ENCODE measurements at places on chromosomes 1 and 21. TPM values are rescaled to one million over a fixed set of nuclear protein-coding genes. Genes with fewer than 3 reads are reported as not detected.

- no peak for DNase-seq
These were observed 16.7 kb downstream of the UAP1 start for GRCh38 chr1:162578071-162578700.

DNA sequence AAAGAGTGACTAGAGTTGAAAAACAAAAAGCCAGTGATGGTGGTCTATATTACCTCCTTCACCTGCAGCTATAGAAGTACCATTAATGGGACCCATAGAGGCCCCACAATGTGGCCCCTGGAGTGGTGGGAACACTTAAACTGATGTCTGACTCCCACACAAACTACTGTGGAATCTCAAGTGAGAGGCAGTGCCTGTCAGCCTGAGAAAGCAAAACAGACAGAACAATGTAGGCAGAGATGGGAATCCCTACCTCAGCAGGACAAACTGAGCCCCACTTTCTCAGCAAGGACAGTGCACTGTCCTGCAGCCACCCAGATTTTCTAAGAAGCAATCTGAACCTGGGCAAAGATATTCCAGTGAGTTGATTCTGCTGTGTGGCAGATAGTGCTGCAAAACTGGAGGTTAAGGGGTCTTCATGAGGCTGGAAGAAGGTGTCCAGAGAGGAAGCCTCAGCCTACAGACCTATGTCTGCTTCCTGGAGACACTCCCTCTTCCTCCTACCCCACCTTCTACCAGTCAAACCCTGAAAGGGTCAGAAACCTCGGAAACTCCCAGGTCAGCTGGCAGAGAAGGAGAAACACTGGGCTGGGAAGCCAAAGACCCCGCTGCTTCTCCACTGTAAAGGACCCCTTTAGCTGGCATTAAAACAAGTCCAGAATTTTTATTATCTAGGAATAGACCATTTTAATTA, 228.7 kb downstream of the C1orf94 start:
- DNase-seq, result no peak

DNA sequence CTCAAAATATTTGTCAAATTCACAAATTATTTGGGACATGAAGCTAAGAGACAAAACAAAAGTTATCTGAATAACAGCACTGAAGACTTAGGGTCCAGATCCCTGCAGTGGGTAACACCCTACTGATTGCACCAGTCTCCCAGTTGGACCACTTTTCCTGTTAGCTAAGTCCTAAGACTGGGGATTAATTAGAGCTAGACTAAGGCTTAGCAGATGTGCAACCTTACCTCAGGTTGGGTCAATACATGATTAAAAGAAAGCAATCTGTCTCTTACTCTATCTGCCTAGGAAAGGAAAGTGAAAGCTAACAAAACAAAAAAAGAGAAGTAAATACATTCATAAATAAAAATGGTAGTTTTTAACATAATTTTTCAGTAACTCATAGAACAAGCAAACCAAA, 737.2 kb upstream of the CHRM3 start:
- DNase-seq, result no peak

DNA sequence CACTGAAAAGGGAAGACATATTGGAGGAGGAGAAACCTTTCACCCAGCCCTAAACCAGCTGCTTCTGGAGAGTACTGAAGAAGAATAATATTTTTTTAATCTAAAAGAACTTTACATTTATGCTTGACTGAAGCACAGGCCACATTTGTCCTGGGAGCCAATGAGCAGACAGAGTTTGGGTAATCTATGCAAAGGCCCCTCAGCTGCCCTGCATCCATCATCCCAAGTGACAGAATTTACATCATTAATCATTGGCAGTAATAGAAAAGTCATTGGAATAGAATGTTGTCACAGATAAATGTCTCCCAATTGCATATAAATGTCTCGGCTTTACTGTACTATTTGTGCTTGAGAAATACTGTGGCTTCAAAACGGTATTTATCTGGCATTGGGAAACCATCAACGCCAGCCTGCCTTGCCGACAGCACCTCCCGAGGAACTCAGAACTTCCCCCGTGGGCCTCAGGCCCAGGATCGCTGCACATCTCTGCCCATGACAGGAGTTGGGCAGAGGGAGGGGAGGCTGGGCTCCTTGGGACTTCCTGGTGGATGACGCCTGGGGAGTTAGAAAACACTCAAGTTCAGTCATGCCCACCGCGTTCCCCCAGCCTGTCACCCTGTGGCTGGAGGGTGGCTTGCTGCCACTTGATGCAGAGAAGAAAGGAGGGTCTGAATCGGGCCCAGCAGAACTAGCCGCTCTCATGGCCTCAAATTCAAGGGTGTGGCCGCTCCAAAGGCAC, 133.1 kb downstream of the CAMTA1 start:
- no peak for DNase-seq

DNA sequence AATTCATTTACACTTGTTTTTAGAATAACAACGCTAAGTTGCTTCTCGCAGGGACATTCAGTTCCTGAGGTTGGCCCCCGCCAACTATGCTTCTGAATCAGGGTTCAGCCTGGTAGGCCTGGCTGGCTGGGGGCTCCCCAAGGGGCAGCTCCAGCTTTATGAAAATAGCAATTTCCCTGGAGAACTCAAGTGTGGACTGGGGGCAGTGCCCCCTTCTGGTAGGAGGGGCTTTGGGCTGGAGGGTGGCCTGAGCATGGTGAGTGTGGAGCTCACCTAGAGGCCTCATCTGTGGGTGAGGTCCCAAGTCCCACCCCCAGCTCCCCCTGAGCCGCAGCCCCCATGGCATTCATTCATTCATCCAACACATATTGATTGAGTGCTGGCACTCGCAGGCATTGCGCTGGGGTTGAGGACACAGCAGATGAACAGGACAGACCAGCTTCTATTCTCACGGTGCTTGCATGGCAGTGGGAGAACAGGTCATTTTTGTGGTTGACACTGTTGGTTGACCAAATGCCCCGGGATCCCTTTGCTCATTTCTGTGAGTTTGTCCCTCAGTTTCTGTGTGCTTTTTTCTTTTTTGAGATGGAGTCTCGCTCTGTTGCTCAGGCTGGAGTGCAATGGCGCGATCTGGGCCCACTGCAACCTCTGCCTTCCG, 79.2 kb downstream of the UBIAD1 start:
- no peak for DNase-seq

GRCh38 chr1:4590756-4591155, 63.7 kb upstream of the AJAP1 start:
- DNase-seq, result no peak

DNA sequence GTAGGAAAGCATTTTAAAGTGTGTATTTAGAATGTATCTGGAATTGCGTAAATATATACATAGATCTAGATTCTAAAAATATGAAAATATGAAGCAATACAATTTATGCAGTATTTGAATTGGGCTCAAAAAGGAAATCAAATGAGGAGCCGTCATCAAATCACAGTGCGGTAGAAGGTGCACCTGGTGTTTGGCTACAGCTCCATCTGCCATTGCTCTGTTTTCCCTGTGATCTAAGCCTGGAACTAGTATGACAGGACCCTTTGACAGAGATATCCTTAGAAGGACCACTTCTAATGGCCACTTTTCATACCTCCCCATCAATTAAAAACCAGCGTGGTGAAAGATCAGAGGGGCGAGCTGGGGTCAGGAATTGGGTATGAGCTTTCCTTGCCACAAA, 202.6 kb downstream of the NFIA start:
- DNase-seq, result no peak

DNA sequence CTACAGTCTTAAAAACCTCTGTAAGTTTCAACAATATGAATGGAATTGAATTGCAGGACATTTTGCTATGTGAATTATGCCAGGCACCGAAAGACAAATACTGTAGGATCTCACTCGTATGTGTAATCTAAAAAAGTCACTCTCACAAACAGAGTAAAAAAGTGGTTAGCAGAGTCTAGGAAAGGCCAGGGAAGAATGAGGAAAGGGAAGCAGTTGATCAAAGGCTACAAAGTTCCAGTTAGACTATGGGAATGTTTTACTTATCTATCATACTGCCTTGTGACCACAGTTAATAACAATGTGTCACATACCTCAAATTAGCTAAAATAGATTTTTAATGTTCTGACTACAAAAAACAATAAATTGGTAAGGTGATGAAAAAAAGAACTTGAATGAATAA, 565.4 kb upstream of the BRINP3 start:
- no peak for DNase-seq

DNA sequence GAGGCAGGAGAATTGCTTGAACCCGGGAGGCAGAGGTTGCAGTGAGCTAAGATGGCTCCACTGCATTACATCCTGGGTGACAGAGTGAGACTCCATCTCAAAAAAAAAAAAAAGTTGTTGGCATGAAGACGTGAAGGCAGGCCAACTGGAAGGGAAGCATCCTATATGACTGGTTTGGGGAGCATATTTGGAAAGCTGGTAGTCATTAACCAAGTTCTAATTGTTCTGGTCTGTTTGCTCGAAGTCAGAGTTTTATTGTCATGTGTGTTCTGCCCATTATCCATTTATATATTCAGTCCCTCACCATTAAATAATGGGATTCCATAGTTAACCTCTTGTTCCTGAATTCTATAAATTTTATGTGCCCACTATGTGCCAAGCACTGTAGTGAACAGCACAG, 3.3 kb upstream of the GLRX2 start:
- no peak for DNase-seq

- DNase-seq, result no peak
These were observed 79.0 kb downstream of the RASAL2 start for GRCh38 chr1:178172939-178173338.

GRCh38 chr21:15309721-15310120, 244.9 kb upstream of the NRIP1 start:
- no peak for DNase-seq

ACTA1 gene
- total RNA-seq, result not detected

TMEM82 gene
- not detected for total RNA-seq

CNR2 gene
- 0.10 TPM for total RNA-seq

ANXA9 gene
- not detected for total RNA-seq

NOS1AP gene
- total RNA-seq, result 0.37 TPM

AMY2A gene
- 0.90 TPM for total RNA-seq

PRRC2C gene
- total RNA-seq, result 245 TPM

ADAMTSL4 gene
- 0.19 TPM for total RNA-seq

Measured in activated T-cell treated with anti-CD3 and anti-CD28 coated beads, Interleukin-2, amount 50 U/mL, for 4 hours (primary cell).